ENCODE measurements at places on chromosomes 5 and 9.

DNA sequence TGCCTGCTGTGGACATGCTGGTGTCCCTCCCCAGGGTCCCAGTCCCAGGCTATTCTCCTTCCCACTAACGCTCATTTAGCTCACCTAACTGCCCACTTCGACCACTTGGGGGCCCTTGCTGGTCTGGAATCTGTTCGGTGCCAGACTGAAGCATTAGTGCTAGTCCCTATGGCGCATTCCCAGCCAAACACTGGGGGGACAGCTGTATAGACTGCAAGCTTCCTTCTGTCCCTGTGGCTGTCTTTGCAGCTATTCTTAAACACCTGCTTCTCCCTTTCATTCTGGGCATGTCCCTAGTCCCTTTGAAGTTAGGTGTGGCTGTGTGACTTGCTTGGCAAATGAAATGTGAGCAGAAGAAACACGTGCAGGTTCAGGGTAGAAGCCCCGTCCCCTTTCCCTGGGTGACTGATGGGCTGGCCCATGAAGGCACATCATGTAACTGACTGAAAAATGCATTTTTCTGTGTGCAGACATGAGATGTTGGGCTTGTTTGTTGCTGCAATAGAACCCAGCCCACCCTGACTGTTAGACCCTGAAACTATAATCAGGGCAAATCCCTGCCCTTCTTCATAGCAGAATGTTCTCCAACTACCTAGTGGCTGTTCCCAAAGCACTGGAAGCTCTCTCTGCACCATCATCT is 134.4 kb downstream of the BARX1 start:
- DNase-seq = peak; percentile 20

- no peak for DNase-seq
Measured at GRCh38 chr9:95283673-95284072, 33.8 kb downstream of the FANCC start.

- no peak for DNase-seq
Measured at GRCh38 chr5:167783145-167783817, 508.2 kb upstream of the WWC1 start.

DNA sequence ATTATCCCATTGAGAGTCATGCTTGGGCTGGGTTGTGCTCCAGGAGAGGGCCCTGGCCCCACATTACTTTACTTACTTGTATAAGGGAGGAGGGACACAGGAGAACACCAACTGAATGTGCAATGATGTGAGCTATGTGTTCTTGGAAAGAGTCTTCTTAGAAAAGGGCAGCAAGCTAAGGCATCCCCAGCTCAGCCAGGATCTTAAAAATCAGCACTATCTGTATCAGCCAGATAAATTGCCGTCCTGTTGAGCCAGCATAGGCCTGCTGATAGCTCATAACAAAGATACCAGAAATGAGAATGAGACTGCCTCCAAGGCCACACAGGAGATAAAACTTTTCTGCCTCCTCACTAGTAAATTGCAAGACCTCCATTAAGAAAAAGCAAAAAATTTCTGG is 357.5 kb downstream of the CAAP1 start:
- no peak for DNase-seq

DNA sequence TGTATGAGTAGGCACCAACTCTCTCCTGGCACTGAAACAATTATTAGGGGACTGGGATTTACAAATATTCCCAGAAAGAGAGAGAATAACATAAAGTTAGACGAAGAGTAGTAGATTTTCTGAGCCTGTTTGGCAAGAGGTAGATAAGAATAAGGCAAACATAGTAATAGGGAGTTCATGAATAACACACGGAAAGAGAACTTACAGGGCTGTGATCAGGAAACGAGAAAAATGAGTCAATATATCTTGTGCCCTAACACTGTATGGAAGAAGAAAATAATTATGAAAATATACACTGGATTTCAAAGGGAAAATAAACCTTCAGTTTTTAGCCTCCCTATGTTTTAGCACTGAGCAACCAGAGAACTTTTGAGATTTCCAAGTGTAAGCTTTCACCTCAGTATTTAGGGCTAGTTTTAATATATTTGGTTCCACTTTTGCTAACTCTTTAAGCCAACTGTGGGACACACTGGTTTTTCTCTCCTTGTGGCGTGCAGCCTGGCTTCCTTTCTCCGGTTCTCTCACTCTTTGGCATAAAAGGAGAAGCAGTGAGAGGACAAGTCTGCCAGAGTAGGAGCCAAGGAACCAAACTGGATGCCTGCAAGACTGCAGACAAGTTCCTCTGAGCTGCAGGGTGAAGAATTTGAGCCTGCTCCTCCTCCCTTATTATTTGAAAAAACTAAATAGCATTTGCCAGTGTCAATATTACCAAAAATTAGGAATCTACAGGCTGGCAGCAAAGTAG is 6.6 kb upstream of the KCNN2 start:
- DNase-seq = no peak

DNA sequence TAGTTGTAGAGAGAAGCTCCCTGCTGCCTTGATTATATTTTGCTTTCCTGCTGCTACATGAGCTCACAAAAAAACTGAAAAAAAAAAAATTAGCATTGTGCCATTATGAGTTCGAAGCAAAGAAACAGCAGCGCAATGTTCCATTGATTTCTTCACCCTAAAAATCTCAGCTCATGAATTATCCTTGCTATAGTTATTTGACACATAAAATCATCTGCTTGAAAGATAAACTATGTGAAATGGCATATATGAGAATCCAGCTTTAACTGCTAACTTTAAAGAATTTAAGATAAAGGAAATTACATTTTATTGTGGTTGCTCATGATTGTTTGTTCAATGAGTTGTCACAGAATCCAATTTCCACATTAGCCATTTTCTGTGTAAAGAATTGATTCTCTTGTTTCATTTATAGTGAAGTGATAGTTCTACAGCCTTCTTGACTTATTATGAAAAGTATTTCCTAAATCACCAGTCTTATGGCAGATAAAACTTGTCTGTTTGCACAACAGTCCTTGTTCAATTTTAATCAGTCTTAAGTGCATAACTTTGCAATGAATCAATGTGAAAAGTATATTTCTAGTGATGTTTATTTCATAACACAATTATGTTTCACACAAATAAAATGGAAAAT is 1275.0 kb upstream of the CDH9 start:
- no peak for DNase-seq

DNA sequence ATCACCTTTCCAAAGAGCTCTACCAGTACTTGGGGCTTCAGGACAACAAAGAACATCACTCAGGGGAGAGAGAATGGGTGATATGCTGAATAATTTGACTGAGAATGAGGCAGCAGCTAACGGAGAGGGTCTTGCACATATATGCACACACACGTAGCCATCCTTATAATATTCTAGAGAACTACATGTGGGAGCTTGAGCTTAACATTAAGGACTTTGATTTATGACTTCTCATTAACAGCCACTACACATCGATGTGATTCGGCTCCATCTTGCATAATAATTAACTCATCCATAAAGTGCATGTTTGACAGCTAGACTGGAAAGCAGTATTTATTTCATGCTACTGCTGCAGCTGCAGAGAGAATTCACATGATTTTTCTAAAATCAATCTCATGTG is 163.4 kb downstream of the RAB3C start:
- no peak for DNase-seq

- peak; percentile 61 for DNase-seq
Measured at GRCh38 chr5:142819825-142820224, 49.6 kb downstream of the ARHGAP26 start.

- no peak for DNase-seq
Measured at GRCh38 chr5:56147659-56148230, 85.4 kb downstream of the ANKRD55 start.

DNA sequence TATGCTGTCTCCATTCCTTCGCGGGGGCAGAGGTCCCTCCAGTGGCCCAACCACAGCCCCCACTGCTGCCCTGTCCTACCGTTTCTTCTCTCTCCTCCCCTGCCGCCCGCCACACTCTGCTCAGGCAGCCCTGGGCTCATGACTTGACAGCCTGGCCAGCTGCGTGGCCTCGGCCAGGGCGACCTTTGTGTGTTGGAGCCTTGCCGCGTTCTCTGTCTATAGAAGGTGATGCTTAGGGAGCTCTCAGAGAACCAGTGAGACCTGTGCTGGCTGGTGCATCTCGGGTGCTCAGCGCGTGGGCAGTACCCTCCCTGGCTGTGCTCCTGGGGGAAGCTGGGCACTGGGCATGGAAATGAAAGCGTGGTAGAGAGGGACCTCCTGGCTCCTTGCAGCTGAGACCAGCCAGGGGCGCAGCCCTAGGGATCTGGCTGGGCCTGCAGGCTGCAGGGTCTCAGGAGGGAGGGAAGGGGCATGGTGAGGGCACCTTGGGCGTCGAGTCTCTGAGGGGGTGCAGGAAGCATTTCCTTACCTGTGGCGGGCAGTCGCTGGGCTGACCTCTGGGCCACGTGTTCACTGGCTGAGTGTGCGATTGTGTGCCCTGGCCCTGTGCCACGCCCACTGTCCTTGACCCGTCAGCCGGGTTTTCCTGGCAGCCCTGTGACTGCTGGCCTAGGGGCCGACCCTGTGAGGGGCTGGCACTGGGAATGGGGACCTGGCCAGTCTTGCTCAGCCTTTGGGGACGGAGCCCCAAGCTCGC is 50.3 kb downstream of the RXRA start:
- no peak for DNase-seq

GRCh38 chr5:157486221-157486681 is 26.2 kb downstream of the NIPAL4 start:
- DNase-seq = no peak

- DNase-seq = no peak
Measured at GRCh38 chr9:24051587-24051986, 225.5 kb upstream of the ELAVL2 start.

Data from NB4 (cell line).